ENCODE measurements at places on chromosomes 2 and 18.

- no peak for DNase-seq
Observed at GRCh38 chr2:19810148-19810547, 91.6 kb downstream of the TTC32 start.

DNA sequence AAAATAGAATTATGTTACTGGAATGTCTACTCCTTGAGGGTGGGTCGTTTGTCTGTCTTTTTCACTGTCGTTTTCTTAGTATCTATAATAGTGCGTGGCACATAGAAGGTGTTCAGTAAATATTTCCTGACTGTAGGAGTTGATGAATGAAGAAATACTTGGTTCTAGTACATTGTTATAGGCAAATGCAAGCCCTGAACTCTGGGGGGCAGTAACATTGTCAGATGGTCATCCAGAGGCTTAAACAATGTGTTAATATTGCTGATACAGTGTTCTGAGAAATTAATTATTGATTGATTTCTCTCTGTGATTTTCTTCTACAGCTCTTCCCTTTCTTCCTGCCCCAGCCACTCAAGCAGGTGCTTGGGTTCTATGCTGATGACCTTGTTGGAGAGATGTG, 24.4 kb upstream of the THOC1 start:
- DNase-seq = no peak

DNA sequence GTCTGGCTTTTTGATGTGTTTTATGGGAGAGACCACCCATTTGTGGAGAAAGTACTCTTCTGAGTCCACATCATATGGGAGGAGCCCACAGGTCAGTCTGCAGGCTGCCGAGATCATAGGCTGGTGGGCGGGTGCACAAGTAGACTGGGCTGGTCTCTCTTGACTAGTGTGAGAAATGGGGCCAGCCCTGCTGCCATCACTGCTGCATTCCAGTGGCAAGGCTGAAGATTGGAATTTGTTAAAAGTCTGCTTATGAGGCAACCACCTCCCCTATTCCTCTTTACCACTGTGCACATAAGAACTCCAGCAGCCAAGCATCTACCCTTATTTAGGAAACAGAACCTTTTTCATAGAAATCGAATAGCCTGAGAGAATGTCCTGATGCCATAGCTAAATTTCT, 200.7 kb downstream of the DIS3L2 start:
- DNase-seq = no peak

- DNase-seq = no peak
Observed at GRCh38 chr18:13222856-13223281, 4.3 kb downstream of the LDLRAD4 start.

- DNase-seq = no peak
Observed at GRCh38 chr2:197502201-197502600, 2.0 kb downstream of the HSPE1 start.

GRCh38 chr2:239312741-239313667, 87.8 kb downstream of the HDAC4 start:
- DNase-seq = no peak

GRCh38 chr2:180322781-180323180, 315.7 kb upstream of the CWC22 start:
- DNase-seq = no peak

DNA sequence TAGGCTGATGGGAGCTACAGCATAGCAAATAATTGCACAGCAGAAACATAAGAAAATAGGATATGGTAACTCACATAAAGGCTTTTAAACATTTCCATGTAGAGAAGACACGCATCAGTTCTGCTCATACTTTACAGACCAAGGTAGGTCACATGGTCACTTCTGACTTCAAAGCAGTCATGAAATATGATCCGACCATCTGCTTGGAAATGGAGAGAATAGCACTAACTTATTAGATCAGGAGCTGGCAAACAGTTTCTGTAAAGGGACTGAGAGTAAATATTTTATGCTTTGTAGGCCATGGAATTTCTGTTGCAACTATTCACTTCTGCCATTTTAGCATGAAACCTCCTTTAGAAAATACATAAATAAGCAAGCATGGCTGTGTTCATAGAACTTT, 936.6 kb upstream of the FANCL start:
- DNase-seq = no peak

DNA sequence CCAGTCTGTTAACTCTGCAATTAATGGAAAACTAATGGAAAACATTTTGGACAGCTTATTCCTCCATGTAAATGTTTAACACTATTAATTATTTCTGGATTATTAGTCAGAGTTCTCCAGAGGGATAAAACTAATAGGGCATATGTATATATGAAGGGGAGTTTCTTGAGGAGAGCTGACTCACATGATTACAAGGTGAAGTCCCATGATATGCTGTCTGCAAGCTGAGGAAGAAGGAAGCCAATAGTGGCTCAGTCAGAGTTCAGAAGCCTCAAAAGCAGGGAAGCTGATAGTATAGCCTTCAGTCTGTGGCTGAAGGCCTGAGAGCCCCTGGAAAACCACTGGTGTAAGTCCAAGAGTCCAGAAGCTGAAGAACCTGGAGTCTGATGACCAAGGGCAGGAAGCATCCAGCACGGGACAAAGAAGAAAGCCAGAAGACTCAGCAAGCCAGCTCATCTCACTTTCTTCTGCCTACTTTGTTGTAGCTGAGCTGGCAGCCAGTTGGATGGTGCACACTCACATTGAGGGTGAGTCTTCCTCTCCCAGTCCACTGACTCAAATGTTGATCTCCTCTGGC, 136.0 kb downstream of the PTH2R start:
- DNase-seq = no peak

DNA sequence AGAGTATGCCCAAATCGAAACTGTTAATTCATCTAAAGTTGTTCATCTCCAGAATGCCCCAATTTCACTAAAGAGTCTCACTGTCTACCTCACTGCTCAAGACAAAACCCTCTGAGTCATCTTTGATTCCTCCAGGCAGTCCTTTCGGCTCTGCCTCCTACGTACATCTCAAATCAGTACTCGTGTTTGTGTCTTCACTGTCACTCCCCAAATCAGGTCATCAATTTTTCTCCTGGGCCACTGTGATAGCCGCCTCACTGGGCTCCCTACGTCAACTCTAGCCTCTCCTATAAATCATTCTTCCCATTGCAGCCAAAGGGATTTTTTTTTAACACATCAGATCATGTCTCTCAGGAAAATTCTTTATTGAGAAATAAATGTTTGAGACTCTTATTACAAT, 42.1 kb upstream of the TTC39C start:
- DNase-seq = no peak

DNA sequence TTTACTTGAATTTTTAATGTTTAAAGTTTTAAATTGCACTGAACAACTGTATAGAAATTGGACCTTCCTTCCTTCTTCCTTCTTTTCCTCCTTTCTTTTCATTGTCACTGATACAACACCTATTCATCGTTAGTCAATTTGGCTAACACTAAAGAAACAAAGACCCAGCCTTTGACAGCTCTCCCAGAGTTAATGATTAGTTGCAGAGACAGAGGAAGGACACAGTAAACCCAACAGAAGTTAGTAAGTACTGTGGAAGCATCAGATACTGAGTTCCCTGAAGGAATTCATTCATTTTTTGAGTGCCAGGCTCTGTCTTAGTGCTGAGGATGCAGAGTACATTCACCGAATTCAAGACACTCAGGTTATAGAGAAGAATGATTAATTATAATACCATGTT, 77.9 kb upstream of the RAB27B start:
- no peak for DNase-seq

- no peak for DNase-seq
Observed at GRCh38 chr2:105842555-105842954, 97.8 kb downstream of the NCK2 start.

DNA sequence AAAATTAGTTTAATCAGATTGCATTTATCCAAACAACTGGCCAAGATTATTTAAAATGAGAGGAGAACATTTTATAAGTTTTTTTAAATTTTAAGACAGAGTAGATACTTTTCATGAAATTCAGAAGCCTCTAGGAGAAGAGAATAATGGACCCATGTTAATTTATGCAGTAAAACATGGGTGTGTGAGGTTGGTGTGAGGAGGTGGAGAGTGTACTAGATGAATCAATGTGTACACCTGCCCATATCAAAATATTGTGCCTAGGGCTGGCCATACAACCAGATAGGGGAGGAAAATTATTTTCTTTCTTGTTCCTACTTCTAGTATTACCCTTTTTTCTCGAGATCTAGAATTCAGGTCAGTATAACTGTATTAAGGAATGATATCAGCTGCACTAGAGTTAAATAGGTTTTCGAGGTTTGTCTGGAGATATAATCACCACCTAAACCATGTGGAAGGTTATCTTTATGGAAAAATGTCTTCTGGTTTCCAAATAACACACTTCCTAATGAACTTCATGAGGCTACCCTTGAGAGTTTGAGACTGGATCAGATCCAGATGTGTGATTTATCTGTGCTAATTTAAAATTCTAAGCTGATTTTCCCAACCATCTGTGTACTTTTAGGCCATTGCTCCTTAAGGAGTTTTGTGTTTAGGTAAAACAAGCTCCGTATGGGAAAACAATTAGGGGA, 37.6 kb downstream of the TMEM178A start:
- no peak for DNase-seq

- DNase-seq = no peak
Observed at GRCh38 chr2:127044977-127045661, 61.8 kb downstream of the BIN1 start.

GRCh38 chr18:69538849-69539248, 138.2 kb downstream of the DOK6 start:
- no peak for DNase-seq

- no peak for DNase-seq
Observed at GRCh38 chr18:72820571-72820970, 47.2 kb downstream of the NETO1 start.

- no peak for DNase-seq
Observed at GRCh38 chr18:58549814-58550339, 79.0 kb downstream of the ALPK2 start.

Measured in activated gamma-delta T cell treated with Interleukin-2 at 50 U/mL for 16 hours (primary cell).